ENCODE measurements at places on chromosomes 1 and 21. TPM values are rescaled to one million over a fixed set of nuclear protein-coding genes. Genes with fewer than 3 reads are reported as not detected.

GRCh38 chr21:15498455-15498854 is 231.3 kb upstream of the USP25 start:
- DNase-seq: no peak

DNA sequence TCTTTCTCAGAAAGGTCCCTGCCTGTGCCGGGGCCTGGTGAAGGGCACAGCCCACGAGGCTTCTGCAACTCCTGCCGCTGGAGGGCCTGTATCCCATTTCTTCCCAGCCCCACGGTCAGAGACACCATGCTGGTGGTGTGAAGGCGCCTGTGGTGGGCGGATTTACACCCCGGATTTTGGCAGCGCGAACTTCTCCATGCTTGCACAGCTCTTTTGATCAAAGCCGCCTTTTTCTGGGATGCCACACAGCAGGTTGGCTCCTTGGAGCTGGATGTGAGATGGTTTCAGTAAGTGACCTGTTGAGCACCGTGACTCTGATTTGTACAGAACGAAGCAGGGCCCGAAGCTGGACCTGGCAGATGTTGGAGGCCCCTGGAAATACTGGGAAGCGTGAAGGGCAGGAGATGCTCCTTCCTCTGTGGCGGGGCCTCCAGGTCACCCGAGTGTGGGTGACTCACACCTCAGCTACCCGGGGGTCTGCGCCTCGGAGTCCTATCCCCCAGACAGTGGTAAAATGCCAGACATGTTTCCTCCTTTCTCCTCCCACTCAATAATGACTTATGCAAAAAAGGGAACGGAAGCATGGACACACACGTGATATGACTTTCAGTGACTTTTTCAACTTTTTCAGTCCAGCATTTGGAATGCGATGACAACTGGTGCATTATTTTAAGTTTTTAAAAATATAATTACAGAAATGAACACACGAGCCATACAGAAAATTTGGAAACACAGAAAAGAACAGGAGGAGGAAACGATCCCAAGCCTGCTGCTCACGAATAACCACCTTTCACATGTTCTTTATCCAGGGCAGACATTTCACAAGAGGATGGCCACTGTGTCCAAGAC is 9.0 kb downstream of the UMODL1 start:
- no peak for DNase-seq

GRCh38 chr1:245260110-245260882 is 105.5 kb downstream of the KIF26B start:
- DNase-seq: no peak

GRCh38 chr1:243503155-243503554 is 247.3 kb downstream of the SDCCAG8 start:
- DNase-seq: no peak

DNA sequence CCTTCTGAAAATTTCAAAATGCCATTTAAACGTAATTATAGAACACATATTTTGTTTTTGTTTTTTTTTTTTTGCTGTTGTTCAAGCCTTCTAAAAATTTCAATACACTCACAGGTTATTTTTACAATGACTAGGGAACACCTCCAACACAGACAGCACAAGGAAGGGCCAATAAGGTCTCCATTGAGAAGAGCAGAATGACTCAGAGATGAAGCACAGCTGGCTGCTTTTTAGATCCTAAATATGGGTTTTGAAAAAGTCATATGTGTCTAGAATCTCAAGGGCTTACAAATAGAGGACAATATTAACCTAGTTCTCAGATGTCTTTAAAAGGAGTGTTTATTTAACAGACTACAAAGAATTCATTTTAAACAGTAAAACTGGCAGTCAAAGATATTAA is 104.6 kb downstream of the NEGR1 start:
- DNase-seq: no peak

DNA sequence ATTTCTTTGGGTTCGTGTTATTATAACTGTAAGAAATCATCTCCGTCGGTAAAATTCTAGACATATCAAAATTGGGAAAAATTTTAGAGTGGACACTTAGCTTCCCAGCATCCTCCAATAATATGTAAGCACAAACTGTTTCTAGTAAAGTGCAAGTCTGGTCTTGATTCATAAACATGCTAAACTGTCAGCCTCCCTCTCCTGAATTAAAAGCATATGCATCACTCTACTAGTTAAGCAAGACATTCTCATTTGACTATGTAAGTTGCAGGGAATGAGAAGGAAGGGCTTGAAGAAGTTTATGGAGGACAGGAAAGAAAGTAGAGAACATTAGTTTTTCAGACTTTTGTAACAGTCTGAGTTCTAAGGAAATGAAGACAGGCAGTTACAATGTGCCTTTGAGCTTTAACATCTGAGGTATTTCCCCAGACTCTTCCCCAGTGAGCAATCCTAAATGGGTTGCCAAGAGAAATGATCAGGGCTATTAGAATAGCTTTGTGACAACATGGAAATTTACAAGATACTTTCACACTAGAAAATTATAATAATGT is 90.0 kb downstream of the TYW3 start:
- no peak for DNase-seq

- no peak for DNase-seq
Observed at GRCh38 chr1:30005972-30006619, 717.3 kb downstream of the MATN1 start.

Gene ESRRG
- polyA plus RNA-seq: 15.2 TPM

Gene UBE2U
- not detected for polyA plus RNA-seq

Gene RNU1-4
- not detected for polyA plus RNA-seq

Gene RPS27
- polyA plus RNA-seq: 3,941 TPM

Measured in muscle of back (tissue), 13 donors.